ENCODE measurements at places on chromosomes 16 and 17.

- DNase-seq, result no peak
Observed at GRCh38 chr17:4782652-4783051, 3.5 kb downstream of the VMO1 start.

DNA sequence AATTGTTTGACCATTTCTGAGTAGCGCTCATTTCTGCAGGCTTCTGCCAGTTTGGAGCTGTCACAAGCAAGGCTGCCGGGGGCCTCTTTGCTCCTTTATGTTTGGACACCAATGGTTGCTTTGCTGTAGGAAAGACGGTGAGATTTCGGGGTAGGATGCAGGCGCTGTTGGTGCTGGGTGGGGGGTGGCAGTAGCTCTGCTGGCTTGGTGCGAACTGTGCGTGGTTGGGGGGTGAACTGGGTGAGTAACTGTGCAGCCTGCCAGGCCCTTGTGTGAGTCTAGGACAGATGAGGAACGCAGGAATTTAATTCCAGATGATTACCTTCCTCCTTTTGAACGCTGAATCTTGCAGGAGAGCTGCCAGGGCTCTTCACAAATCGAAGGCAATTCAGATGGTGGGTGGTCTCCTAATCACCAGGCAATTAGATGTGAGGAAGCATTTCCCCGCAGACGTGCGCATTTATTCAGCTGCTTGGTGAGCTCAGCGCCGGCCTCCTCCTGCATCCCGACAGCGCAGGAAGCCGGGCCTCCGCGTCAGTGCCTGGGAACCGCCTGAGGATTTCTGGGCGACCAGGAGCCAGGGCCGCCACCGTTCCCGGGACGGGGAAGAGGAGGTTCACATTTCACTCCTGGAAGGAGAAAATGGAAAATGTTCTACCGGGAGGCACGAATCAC, 154.4 kb downstream of the FOXL1 start:
- no peak for DNase-seq

GRCh38 chr17:30558686-30559545, 81.7 kb downstream of the GOSR1 start:
- DNase-seq, result no peak

GRCh38 chr16:84897911-84898377, 78.2 kb downstream of the CRISPLD2 start:
- no peak for DNase-seq

- no peak for DNase-seq
Observed at GRCh38 chr17:38660097-38661025, 14.4 kb downstream of the EPOP start.

- no peak for DNase-seq
Observed at GRCh38 chr16:82741073-82741615, 114.4 kb downstream of the CDH13 start.

DNA sequence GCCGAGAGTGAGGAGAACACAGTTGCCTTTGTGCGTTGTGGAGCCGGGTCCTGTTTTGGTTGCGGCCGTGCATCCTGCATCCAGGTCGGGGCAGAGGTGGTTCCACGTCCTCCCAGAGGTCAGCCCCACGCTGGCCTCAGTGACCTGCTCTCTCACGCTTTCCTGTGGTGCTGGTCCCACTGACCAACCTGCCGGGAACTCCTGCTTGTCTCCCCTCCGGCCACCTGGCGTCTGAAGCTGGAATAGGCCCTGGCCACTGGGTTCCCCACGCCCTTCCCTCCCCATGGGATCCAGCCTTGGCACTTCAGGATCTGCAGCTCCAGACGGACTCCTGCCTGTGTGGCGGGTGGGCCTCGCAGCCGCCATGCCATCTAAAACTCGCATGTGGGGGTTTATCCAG, 85.5 kb upstream of the ZNF750 start:
- DNase-seq, result no peak

DNA sequence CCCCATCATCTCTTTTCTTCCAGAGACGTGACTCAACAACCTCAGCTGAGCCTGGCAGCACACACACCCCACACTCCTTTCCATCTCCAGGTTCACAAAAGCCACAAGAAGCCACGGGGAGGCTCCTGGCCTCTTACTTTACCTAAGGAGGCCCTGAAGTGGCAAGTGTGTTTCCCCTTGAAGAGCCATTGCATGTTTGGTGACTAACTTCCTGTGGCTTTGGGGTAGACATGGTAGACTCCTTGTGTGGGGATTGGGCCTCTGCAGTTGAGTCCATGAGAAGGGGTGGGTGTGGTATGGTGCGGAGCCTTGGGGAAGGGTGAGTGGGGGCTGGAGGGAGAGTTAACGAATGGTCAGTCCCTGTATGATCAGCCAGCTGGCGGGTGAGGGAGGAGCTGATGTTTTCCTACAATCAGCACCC, 24.2 kb downstream of the SAP30BP start:
- DNase-seq, result peak; percentile 42

GRCh38 chr17:556431-556995, 158.1 kb downstream of the VPS53 start:
- no peak for DNase-seq

DNA sequence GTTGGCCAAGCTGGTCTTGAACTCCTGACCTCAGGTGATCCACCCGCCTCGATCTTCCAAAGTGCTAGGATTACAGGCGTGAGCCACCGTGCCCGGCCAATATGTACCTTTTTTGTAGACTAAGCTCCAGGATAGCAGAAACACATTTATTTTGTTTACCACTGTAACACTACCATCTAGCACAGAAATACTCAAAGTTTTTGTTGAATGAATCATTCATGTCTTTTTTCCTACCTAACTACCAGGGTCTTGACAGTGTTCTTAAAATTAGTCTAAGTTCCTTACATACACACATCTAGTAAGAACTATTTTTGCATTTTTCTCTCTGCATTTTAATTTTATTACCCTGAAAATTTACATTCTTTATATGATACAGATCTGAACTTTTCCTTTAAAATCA, 44.4 kb downstream of the AKAP10 start:
- no peak for DNase-seq

- no peak for DNase-seq
Observed at GRCh38 chr16:55367866-55368603, 44.0 kb downstream of the IRX6 start.

GRCh38 chr17:45114117-45114932, 18.0 kb downstream of the PLCD3 start:
- DNase-seq, result no peak

DNA sequence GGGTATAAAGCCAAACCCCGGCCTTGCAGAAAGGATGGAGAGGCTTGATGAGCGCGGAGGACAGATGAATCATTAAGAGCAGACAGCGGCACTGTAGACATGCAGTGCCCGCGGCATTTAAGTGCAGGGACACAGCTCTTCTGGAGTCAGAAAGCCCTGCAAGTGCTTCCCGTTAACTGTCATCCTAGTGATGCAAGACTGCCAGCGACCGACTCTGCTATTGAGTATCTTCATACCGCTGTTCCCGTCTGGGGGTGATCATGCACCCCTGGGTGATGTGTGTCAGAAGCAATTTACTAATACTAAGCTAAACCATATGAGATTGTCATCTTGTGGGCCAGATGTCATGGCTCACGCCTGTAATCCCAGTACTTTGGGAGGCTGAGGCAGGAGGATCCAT, 101.0 kb downstream of the ABCC6 start:
- no peak for DNase-seq

DNA sequence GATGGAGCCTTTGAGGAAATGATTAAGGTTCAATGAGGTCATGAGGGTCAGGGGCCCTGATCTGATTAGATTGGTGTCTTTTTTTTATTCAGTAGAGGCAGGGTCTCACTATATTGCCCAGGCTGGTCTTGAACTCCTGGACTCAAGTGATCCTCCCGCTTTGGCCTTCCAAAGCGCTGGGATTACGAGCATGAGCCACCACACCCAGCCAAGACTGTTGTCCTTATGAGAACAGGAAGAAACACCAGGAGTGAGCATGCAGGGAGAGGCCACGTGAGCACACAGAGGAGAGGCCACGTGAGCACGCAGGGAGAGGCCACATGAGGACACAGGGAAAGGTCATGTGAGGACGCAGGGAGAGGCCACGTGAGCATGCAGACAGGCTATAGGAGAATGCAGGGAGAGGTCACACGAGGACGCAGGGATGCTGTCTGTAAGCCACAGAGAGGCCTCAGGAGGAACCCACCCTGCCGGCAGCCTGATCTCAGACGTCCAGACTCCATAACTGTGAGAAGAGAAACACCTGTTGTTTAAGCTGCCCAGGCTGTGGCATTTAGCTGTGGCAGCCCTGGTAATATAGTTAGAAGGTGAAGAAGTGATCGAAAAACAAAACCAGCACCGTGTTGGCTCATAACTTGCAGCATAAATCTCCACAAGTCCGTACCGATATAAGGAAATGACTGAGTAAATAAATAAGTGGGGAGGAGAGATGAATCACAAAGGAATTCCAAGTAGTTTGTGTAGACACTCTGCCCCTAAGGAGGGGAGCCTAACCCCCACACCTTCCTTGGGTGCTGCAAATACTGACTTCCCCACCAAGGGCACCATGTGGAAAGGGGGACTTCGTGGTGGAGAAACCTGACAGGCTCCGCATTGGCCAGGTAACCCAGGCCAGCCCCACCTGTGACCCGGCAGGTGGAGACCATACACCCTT, 14.6 kb upstream of the CSNK1D start:
- DNase-seq, result no peak

DNA sequence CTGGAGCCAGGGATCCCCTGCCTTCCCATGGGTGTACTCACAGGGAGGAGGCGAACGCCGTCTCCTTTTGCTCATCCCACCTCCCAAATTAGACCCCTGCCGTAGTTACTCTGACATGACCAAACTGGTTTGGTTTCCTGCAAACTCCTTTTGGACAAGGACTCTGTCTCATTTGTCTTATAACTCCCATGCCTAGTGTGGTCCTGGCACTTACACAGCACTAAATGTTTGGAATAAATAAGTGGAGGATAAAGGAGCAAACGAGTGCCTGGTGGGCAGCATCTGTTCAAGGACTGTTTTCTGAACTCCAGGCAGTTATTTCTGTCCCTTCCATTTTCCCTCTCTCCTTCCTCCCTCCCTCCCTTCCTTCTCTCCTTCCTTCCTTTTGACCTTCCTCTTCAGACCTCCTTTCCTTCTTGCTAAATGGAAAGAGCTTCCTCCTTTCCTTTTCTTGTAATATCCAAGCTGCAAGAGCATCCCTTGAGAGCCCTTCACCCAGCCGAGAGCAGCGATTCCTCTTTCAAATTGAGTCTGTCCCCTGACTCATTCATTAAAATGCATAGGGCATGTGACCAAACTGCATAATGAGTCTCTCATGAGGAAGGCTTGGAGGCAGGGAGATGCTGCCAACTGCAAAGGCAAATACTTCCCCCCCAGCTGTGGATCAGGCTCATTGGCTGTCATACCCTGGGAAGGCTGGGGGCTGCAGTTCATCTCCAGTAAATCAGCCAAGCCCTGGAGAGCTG, 36.8 kb downstream of the CHD9 start:
- DNase-seq, result no peak

DNA sequence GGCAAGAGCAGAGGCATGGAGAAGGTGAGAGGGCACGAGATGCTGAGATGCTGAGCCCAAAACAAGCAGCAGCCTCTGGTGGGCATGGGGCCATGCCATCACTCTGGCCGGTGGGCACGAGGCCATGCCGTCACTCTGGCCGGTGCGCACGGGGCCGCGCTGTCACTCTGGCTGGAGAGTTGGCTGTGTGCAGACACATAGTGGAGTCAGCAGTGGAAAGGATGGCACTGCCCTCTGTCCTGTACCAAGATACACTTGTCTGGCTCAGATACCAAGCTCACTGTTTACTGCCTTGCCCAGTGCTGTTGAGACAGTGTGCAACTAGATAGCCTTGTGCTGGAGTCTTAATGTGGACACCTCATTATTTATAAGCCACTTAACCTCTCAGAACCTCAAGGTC, 45.1 kb downstream of the CYB5D2 start:
- no peak for DNase-seq

DNA sequence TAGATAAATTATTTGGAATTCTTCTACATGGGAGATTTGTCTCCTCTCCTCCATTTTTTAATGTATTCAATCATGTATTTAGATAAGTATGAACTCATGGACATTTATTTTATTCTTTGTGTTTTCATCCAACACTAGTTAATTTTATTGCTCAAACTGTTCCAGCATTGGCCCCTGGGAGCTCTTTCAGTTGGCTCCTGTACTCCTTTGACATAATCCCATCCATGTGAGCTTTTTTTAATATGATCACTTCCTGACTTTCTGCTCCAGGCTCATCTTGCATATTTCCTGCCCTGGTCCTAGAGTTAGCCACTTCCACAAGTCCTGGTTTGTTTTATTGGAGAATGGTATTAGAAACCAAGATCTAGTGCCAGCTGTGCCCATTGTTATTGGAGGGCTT, 419.0 kb upstream of the CDH11 start:
- no peak for DNase-seq

DNA sequence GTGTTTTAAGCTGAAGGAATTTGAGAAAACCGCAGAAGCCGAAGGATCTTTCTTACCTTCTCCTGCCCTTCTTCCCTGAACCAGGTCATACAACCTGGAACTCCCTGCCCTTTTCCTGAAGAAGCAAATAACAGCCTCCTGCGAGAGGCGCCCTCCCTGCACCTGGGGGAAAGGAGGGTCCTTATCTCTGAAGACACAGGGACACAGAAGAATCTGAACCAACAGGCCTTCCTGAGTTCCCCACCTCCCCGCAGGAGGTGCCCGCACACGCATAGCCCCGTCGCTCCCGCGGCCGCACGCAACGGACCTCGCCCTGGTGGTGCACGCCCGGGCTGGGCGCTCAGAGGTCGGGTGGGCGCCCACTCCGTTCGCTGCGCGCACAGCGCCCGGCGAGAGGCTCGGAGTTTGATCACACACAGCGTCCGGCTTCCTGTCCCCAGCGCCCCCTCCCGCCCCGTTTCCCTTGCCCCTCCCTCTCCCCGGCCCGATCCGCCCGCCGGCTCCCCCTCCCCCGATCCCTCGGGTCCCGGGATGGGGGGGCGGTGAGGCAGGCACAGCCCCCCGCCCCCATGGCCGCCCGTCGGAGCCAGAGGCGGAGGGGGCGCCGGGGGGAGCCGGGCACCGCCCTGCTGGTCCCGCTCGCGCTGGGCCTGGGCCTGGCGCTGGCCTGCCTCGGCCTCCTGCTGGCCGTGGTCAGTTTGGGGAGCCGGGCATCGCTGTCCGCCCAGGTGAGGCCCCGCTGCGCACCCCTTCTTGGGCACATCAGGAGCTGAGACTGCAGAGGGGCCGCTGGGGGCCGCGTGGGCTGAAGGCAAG, at the start of gene TNFSF12:
Gene TNFSF12 (plus strand): TSS at position 474 of the 816 bp plus-strand sequence. CDS start 96 bp downstream, at position 570.
- DNase-seq, result peak; percentile 50

GRCh38 chr16:27426423-27427408, 24.7 kb downstream of the IL21R start:
- DNase-seq, result peak; percentile 70

DNA sequence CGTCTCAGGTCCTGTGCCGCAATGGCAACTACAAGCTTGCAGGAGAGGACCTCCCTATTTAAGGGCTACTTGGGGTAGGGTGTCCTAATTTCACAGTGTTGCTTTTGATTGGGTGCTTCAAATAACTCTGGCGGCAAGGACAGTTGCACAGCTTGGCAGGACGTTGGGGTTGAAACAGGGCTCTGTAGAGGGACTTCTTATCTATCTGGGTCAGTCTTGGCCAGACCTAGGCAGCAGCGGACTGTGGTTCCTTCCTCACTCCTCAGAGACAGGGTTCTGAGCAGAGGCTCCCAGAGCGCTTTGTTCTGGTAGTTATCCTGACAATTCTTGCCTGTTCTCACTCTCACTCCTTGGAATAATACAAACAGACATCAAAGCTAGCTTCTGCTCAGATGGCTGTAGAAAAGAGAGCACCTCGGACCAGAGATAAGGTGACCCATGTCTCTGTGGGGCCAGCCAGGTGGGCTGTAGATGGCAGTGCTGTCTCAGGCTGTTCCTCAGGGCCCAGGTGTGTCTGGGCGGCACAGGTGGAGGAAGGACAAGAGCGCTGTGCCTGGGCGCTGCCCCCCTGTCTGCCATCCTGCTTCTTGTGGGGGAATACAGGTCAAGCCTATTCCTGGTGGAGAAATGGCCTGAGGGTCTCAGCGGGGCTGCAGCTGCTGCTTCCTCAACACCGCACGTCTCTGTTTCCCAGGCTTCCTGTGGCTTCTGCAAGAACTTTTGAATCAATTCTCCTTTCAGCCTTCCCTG, 61.0 kb downstream of the PLD6 start:
- DNase-seq, result no peak

Measured in stimulated activated CD4-positive, alpha-beta T cell treated with anti-CD3 and anti-CD28 coated beads, Interleukin-12 subunit alpha, Interleukin-12 subunit beta, amount 100 ng/mL, for 24 hours (primary cell).